Fibroblast of skin of back (primary cell): ENCODE measurements at places on chromosomes 6 and 20.

GRCh38 chr20:9442858-9443257 is 71.5 kb upstream of the LAMP5 start:
- DNase-seq, result peak; percentile 24

DNA sequence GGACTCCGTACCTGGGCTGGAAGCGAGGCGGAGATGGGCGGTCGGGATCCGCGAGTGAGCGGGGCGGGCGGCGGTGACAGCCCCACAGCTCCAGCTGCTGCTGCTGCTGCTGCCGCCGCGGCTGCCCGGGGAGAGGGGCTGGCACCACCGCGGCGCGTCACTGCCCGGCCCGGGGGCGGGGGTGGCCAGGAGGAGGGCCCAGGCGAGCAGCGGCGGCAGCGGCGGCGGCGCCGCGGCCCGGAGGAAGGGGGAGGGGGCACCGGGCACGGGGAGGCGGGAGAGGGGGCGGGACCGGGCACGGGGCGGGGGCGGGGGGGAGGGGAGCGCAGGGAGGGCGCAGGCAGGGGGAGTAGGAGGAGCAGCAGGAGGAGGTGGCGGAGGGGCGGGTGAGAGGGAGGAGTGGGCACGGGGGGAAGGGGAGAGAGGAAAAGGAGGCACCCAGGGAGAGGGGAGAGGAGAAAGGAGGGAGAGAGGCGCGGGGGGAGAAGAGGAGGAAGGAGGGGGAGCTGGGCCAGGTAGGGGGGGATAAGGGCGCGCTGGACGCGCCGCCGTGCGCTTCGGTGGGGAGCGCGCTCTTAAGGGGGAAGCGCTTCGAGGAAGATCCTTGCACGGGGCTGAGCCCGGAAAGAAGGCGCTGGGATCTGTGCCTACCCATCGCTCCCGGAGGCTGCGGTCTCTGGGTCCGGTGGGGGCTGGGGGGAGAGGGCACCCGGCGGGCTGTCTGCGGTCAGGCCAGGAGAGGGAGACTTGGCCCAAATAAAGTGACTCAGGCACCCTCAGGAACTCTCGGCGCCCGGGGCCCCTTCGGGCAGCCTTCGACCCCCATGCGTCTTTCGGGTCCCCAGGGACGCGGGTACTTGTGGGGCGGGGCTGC is 101.5 kb downstream of the NOL4L start:
- peak; percentile 86 for DNase-seq

DNA sequence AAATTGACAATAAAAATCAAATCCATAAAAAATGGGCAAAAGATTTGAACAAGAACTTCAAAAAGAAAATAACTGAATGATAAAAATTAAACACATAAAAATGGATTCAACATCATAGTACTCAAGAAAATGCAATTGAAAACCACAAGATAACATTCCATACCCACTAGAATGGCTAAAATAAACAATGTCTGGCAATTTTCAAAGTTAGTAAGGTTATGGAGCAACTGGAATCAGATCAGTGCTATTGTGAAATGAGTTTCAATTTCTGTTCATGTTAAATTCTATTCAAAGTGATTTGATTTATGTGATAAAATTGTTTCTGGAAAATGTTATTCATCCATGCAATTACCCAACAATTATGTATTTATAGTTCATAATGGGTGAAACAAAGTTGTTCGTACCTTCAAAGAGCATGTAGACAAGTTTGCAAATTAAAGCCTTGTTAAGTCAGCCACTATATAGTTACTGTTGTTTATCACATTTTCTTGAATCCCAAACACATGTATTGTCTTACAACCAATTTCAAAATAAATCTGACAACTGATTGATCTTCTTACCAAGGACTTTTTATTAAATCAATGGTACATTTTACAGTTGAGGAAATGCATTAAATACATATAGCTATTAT is 151.5 kb upstream of the CENPW start:
- DNase-seq, result peak; percentile 79

DNA sequence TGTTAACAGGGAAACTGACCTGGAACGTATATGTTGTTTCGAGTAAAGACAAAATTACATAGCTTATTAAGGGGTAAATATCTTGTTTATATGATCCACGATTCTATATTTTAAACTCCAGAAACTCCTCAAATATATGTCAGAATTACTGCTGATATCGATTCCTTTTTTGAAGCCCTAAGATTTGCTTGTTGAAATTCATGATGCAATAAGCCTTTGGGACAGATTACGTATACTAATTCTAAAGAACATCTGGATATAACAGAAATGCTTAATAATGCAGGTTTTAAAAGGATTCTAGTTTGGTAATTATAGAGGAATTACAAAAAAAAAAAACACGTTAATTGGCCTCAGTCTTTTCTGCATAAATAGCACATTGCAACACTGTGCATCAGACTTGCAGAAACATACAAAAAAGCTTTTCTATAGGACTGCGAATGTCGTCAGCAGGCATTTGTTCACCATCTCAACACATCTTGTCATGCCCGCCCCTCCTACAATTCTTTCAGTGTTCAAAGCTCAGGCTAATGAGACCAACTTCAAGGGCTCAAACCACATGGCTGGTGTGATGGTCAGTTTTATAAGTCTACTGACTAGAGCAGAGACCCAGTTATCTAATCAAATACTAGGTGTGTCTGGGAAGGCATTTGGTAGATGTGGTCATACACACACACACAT is 74.9 kb downstream of the AGPAT4 start:
- DNase-seq, result no peak

GRCh38 chr6:161711938-161712337 is 438.1 kb upstream of the AGPAT4 start:
- no peak for DNase-seq

- DNase-seq, result no peak
These were observed 7.1 kb downstream of the SLC13A3 start for GRCh38 chr20:46644160-46644559.

DNA sequence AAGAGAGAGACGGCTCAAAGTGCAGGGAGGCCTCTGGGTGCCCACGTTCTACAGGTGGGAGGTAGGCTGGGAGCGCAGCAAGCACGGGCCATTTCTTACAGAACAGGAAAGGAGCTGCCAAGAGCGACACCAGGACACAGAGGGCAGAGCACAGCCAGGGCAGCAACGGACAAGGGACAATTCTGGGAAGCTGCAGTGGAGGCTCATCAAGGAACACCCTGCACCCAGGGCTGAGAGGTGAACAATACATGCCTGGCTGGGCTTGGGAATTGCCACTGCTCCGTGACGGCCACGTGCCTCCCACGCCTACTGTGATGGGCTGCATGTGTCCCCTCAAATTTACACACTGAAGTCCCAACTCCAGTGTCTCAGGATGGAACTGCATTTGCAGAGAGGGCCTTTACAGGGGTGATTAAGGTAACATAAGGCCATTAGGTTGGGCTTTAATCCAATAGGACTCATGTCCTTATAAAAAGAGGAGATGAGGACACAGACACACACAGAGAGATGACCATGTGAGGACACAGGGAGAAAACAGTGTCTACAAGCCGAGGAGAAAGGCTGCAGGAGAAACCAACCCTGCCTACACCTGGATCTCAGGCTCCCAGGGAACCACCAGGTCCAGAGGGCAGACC is 13.6 kb downstream of the SERPINB6 start:
- no peak for DNase-seq

DNA sequence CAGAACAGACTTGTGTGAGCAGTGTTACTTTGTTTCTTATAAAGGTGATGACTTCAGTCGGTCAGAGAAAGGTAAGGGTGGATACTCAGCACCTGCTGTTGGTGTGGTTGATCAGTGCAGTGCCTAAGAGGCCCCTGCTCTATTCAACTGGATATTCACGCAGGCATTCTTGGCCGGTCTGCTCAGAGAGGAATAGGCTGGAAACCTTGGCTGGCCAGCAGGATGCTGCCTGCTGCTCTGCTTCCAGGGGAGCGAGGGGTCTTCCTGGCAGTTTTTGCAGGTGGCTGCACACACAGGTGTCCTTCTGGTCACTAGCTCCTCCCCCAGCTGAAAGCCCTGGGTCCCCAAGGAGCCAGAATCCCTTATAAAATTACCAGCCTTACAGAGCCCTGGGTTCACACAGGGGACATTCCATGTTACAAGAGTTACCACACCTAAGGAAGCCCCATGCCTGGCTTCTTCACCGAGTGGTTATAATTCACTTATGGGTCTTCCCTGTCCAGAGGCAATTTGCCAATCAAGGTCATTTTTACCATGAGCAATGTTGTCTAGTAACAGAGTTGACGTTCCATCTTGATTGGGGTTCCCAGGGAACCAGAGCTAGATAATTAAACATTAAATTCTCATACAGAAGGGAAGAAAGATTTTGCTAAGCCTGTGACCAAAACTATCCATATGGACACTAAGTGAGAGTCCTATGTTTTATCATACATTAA is 16.4 kb downstream of the SYNJ2 start:
- no peak for DNase-seq

DNA sequence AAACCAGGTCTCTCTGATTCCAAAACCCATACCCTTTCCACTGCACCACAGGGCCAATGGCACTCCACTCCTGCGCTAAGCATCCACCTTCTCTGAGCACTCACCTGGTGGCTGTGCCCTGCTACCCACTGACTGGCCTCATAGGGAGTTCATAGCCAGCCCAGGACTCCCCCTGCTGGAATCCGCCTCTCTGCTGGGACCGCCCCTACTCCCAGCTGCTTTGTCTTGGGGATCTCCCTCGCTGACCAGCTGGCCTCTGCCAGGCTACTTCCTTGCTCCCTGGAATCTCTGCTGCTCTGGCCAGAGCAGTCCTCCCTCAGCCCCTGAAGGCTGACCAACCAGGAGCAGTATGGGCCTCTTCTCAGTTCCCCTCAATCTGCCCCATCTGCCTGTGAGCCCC is 129.7 kb downstream of the FAXC start:
- DNase-seq, result no peak

DNA sequence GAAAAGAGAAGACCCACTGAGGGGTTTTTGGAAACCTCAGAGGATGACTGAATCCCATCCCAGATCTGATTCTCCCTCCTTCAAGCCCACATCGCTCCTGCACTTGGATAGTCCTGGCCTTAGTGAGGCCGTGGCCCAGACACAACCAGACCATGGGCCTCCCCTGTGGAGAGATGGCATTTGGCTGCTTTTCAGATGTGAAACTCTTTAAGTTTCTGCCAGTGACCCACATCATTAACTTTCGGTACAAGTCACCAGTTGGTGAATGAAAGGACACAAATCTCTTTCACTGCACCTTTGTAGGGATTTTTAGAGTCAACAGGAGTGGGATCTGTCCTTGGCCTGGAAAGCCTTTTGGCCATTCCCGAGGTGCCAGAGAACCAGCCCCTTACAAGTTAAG is 116.6 kb downstream of the SASH1 start:
- no peak for DNase-seq

GRCh38 chr20:57234556-57235251 is 31.7 kb downstream of the BMP7 start:
- DNase-seq, result no peak

DNA sequence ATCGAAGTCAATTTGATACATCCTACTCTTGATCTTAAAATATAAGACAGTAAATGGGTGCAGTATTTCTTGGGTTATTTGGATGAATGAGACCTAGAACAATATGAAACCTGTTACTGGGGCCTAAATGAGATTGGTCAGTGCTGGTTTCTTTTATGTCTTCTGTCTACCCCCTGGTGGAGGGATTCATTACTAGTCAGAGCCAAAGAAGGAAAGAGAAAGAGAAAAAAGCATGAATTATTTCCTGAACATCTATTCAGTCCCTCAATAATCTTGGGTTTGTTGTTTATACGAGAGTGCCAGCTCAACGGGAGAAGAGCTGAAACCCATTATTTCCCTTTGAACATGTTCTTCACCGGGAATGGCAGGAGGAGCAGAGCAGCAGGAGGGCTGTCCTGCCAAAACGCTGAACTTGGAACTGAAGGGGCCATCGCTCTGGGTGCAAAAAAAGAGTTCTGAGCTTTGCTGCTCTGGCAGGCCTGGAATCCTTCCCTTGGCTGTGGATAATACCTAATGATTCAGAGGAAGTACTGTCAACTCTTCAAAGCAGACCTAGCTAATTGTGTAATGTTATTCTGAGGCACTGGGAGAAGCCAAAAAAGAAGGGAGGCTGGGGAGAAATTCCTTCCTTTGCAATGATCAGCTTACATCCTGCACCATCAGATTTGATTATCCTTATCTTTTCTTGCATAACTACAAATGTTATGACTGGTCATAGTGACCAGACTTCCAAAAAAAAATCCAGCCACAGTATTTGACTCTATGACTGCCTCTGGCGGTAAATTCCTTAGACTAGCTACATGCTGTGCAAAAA is 72.0 kb downstream of the BLOC1S5 start:
- peak; percentile 78 for DNase-seq

DNA sequence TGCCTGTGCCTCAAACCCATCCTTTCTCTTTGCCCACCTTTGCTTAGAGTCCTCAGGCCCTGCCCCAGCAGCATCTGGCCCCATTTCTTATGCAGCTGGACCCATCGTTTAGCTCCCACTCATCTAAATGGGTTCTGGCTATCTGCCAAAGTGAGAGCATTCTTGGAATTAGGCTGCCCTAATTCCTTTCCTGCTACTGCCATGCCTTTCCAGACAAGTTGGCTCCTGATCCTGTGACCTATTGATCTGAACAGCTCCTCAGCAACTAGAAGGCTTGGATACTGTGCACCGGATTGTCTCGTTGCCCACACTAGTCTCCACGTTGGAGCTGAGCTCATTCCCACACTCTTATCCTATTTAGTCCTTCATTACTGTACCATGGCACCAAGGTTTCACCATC is 22.9 kb downstream of the DZANK1 start:
- DNase-seq, result peak; percentile 18

DNA sequence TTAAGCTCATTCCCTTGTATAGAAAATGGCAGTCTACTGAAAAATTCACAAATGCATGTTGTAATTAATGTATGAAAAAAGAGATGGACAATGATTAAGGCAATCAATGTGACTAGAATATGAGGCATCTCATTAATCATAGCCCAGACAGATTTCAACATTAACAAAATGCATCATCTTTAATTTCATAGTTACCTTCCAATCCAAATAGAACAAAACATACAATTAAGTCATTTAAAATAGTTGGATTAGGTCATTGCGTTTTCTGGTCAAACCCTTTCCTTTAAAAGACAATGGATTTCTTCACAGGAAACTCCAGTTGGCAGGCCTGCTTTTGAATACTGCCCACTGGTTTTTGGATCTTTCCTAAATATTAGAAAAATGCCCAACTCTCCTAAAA is 203.9 kb downstream of the HAO1 start:
- no peak for DNase-seq

DNA sequence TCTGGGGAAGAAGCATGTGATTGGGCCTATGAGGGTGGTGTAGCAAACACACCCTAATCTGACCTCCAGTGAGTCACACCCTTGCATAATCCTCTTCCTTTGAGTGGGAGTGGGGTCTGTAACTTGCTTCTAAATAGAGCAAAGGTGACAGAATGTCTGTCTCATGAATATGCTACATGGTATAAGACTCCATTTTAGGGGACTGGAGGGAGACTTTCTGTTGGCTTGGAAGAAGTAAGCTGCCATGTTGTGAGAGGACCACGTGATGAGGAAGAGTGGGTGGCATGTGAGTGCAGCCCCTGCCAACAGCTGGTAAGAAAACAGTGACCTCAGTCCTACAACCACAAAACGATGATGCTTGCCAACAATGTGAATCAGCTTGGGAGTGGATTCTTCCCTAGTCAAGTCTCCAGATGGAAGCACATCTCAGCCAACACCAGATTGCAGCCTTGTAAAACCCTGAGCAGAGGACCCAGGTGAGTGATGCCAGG is 3.7 kb downstream of the AK9 start:
- DNase-seq, result peak; percentile 87
